ENCODE measurements at places on chromosomes 3 and 15.
A peak's percentile ranks its signal among the peaks of the same experiment; 100 is the strongest.

GRCh38 chr3:193240850-193241706 lies at the start of gene PLAAT1:
Gene PLAAT1, plus strand, starts transcription at chr3:193241222. Its CDS starts 14,429 bp downstream, at chr3:193255651.
- no peak for DNase-seq

- DNase-seq: no peak
Measured at GRCh38 chr15:100809151-100809550, 70.5 kb upstream of the ALDH1A3 start.

GRCh38 chr15:78103406-78104118 lies 11.2 kb downstream of the SH2D7 start:
- DNase-seq: peak; percentile 24

GRCh38 chr3:156661155-156661554 lies 13.2 kb upstream of the TIPARP start:
- no peak for DNase-seq

DNA sequence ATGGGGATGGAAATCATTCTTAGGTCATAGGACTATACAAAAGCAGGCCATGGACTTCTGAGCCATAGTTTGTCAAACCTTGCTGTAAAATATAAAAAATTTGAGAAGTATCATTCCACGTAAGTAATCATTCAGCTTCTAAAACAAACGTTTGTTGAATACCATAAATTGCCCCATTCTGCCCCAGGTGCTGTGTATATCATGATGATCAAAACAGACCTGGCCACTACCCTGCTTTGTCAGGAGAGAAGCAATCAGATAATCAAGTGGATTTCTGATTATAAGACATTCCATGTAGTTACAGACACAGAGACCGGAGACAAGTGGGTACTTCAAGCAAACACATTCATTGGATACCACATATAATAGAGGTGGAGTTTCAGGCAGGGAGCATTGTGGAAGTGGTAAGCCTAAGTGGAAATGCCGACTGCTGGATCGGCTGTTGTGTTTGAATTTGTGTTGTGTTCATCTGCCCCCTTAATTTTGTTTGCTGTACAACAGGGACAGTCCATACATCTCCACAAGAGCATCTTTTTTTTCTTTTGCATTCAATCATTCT lies 61.7 kb downstream of the TGFBR2 start:
- DNase-seq: no peak

DNA sequence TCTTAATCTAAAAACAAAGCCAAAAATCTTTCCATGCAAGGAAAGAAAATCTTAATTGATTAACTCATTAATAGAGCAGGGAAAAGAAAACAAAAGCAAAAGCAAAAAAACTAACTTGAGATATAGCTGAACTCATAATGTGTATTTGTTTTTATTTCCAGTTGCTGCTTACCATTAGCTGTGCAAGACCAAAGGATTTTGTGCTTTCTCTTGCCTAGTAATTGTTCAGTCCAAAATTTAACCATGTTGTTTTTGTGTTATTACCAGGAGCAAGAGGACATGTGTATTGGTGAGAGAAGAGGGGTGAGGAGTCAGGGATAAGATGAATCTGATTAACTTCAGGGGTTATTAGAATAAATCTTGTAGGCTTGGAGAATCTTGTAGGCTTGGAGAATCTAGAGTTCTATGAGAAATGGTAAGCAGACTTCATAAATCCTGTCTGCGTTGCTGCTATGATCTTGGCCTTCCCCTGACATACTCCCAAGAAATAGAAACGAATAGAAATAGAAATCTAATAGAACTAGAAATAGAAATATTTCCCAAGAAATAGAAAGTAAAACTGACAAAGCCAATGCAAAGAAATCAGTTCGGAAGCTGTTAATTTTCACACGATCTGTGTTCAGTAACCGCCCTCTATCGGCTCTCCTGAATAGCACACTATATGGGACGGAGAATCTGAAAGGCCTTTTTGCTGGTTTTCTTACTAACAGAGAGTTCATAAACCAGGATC lies 72.6 kb upstream of the TNFSF10 start:
- no peak for DNase-seq

DNA sequence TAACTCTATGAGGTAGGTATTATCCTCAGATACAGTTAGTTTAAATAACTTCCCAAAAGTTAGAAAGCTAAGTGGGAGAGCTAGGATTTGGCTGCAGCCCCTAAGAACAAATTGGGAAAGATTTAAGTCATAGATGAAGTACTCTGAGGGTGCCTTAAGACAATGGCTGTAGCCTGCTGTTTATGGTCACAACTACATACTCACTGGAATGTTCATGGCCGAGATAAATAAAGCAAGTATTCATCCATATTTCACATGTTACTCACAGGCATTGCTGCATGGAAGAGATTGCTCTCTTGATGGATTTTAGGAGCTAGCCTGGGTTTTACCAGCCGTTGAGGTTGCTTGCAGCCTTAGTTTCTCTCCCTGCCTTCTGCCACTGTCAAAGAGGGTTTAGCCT lies 145.0 kb downstream of the CMSS1 start:
- no peak for DNase-seq

All from stimulated activated CD4-positive, alpha-beta T cell treated with anti-CD3 and anti-CD28 coated beads, Interleukin-15, amount 100 ng/mL, for 1 hour (primary cell).